ENCODE measurements at places on chromosomes 5 and 9.

DNA sequence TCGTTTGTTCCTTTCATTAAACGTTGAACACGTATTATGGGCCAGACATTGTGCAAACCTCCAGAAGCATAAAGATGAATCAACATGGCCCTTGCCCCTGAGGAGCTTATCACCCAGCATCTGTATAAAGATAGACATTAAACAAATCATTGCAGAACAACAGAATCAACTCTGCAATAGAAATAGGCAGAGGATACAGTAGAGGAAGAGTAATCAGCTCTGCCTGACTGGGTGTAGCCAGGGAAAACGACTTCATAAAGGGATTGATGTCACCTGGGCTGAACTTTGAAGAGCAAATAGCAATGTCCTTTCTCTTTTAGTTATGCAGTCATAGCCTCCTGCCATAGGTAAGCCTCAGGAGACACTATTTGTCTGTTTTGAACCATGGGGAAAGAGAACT is 13.4 kb downstream of the RGS7BP start:
- DNase-seq, result no peak

GRCh38 chr5:141628175-141628788 is 8.4 kb downstream of the HDAC3 start:
- no peak for DNase-seq

DNA sequence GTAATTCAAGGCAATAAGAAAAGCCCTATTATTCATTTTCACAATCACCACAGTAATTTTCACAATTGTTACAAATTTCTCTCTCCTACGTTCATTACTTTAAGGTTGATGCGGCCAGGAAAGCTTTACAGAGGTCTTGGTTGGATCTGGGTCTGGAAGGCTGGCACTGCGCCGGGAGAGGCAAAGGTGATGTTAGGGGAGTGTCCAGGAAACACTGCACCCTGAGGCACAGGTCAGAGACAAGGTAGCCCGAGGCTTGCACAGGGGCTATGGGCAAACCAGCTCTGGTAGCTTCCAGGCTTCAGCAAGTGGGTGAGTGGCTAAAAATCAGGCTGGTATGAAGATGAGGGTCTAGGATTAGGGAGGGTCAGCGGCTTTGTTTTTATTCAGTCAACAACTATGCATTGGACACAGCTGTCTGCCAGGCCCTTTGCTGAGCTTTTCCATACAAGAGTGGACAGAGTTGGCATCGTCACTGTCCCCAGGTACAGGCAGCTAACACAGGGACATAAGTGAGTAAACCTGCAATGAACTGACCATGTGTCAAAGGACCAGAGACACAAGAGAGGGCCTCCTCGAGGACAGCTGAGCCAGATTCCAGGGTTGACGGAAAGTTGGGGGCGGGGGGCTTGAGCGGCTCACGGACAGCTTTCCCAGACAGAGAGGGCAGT is 12.4 kb upstream of the TENT4A start:
- no peak for DNase-seq

GRCh38 chr5:55994495-55994997 is at the start of gene IL6ST:
Gene IL6ST, minus strand, starts transcription at chr5:55994963. Its CDS starts 18,685 bp downstream, at chr5:55976278.
- peak; percentile 52 for DNase-seq

DNA sequence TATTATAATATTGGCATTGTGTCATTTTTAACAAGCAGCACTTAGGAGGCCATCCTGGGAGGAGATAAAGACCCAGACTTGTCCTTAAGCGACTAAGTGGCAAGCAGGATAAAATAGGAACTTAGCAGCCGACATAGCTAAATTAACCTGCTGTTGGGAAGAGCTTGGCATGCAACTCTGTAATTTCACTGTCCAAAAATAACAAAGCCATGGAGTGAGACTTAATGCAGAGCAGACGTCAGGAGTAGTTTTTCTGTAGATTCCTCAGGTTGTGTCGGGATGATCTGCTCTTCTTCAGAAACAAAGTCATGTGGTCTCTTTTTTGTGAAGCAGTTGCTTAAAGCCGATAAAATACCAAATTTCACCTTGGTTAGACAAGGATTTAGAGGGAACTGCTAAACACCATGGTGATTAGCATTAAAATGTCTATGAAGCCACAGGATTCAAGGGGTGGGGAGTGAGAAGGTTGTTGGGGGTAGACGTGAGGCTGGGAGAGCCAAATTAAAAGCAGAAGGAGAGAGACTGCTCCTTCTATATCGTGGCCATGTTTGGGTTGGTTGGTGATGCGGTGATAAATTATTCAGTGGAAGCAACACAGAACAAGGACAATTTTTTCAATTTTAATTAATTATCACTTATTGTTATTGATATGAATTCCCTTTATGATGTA is 303.0 kb downstream of the CSNK1G3 start:
- no peak for DNase-seq

DNA sequence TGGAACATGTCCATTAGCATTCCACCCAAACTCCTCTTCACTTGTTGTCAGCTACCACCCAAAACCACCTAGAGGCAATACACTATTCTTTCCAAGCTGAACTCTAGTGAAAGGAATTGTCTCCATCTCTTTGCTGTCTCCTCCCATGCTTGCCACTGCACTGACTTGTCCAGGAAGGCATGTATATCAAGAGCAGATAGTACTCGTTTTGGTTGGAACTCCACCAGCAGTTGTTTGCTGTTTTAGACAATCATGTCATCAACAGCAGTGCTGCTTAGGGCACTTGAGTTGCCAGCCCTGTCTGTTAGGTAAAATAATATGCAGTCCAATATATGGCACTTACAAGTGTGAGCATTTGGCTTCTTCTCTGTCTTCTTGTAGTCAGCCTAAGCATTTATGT is 80.0 kb upstream of the SAP30L start:
- DNase-seq, result no peak

All from pons (tissue), 1 donor.